Lower leg skin (tissue), 4 donors: ENCODE measurements at places on chromosomes 11 and 22. TPM values are rescaled to one million over a fixed set of nuclear protein-coding genes. Genes with fewer than 3 reads are reported as not detected.

GRCh38 chr22:32880893-32881596 lies 79.5 kb downstream of the TIMP3 start:
- no peak for DNase-seq

DNA sequence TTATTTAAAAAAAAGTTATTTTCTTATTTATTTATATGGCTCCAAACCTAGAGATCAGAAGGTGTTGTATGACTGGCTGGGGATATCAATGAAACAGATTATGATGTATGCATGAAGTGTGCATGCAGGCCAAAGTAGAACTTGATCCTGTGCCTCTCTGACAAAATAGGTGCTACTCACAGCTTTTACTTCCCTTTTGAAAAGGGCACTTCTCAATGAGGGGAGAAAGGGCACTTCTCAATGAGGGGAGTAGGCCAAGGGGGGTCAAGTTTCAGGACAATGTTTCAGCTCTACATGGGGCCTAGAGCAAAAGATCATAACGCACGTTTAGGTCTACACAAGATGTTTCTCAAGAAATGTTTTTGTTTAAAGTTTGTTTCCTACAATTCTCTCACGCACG lies 397.5 kb downstream of the ETS1 start:
- no peak for DNase-seq

- DNase-seq, result no peak
Measured at GRCh38 chr11:122140500-122140899, 24.5 kb upstream of the BLID start.

GRCh38 chr11:128662076-128662475 lies 31.8 kb upstream of the FLI1 start:
- DNase-seq, result no peak

DNA sequence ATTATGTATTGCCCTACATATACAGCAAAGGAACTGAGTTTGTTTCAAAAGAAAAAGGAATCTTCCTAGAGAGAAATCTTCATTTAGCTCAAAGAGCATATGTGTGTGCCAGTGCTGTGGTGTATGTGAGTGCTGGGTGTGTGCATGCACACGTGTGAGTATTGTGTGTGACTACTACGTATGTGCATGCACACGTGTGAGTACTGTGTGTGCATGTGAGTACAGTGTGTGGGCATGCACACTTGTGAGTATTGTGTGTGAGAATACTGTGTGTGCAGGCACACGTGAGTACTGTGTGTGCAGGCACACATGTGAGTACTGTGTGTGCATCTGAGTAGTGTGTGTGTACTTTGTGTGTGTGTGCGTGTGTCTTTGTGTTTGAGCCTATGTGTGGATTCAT lies 651.0 kb upstream of the B3GAT1 start:
- no peak for DNase-seq

The DEUP1 gene
- total RNA-seq, result not detected

DNA sequence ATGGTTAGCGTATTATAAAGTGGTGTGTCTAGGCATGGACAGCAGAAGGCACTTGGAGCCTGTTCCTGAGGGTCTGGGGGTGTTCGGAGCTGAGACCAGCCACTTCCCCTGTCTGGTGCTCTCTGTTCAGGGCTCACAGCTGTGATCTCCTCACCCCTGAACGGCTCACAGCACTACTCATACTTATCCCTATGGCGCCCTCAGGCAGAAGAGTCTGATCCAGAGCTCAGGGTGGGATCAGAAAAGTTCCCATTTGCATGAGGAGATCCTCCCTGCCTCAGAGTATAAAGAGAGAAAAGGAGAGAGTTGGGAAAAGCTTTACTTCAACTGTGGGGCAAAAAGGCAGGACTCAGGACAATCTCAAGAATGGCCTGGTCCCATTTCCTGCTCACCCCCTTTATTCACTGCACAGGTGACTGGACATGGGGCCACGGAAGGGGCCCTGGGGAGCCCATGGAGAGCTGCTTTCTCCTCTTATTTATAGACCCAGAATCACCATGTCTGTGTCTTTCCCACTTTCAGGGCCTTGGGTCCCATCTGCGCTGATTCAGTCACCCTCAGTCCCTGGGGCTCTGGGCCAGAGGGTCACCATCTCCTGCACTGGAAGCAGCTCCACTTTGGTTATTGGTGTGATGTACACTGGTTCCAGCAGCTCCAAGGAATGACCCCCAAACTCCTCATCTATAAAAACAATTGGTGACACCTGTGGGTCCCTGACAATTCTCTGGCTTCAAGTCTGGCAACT lies 97.0 kb upstream of the TOP3B start:
- DNase-seq, result no peak

The TRIM48 gene
- not detected for total RNA-seq
